ENCODE measurements at places on chromosomes 2 and 18.

GRCh38 chr18:76580288-76580962 lies 85.4 kb upstream of the ZNF516 start:
- no peak for DNase-seq

DNA sequence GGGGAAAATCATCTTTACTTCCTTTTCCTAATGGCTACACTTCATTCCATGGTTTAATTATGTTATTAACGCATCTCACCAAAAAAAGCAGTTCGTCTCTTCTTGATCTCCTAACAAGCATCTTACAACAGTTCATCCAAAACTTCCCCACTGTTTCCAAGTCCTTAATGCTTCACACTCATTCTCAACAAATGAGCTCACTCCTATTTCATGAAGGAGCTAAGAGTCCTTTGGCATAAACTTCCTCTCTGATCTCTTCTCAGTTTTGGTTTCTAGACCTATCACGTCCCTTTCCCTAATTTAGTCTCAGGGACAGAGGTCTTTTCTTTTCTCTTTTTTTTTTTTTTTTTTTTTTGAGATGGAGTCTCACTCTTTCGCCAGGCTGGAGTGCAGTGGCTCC lies 205.9 kb upstream of the SLC39A10 start:
- DNase-seq: no peak

GRCh38 chr2:98946855-98947254 lies 10.8 kb upstream of the CRACDL start:
- no peak for DNase-seq

- no peak for DNase-seq
Observed at GRCh38 chr2:26237868-26238267, 6.6 kb downstream of the HADHA start.

Data from glomerular endothelial cell (primary cell).